ENCODE measurements at places on chromosomes 6 and 20. TPM values are rescaled to one million over a fixed set of nuclear protein-coding genes. Genes with fewer than 3 reads are reported as not detected.

GRCh38 chr20:36113036-36113435 is 41.5 kb upstream of the EPB41L1 start:
- no peak for DNase-seq

GRCh38 chr6:13260831-13261230 is 67.5 kb downstream of the TBC1D7 start:
- no peak for DNase-seq

GRCh38 chr6:56891754-56892153 is 63.2 kb upstream of the BEND6 start:
- DNase-seq: no peak

- DNase-seq: no peak
These were observed 259.0 kb downstream of the FOXC1 start for GRCh38 chr6:1868561-1869261.

DNA sequence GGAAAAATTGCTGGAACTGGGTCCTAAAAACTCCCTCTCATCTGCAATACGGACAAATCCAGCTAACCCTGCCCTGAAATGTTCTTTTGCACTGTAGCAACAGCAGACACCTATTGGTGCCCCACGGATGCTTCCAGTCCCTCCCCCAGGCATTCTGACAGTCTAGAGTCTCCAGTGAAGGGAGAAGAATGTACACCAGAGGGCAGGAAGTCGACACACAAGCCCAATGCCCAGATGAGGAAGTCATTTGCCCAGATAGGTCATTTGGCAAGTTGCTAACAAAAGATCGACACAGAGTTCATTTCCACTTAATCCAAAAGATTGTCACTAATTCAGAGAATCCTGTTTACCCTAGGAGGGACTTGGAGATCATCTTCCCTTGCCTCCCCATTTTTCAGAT is 293.0 kb upstream of the PRDM1 start:
- DNase-seq: no peak

- no peak for DNase-seq
These were observed 200.5 kb downstream of the PLCB4 start for GRCh38 chr20:9269280-9269971.

The CLDN20 gene
- not detected for polyA plus RNA-seq

The STMND1 gene
- not detected for polyA plus RNA-seq

The CAP2 gene
- polyA plus RNA-seq: 42.0 TPM

The GSTA3 gene
- polyA plus RNA-seq: not detected
